Aortic smooth muscle cell (primary cell): ENCODE measurements at places on chromosomes 11 and 22. TPM values are rescaled to one million over a fixed set of nuclear protein-coding genes. Genes with fewer than 3 reads are reported as not detected.

The CYTH4 gene
- total RNA-seq = 0.06 and 0.40 TPM in 2 replicates

The NCAPD3 gene
- 15.5 and 23.5 TPM in 2 replicates for total RNA-seq

The PKP3 gene
- total RNA-seq = 0.81 and 1.3 TPM in 2 replicates

The WEE1 gene
- 24.4 and 28.8 TPM in 2 replicates for total RNA-seq

The TBX1 gene
- total RNA-seq = 0.12 and 0.13 TPM in 2 replicates

The MCAM gene
- total RNA-seq = 33.9 and 60.8 TPM in 2 replicates

The DSCAML1 gene
- not detected in 2 replicates for total RNA-seq

The GLYAT gene
- total RNA-seq = not detected in 2 replicates

The OR51B2 gene
- total RNA-seq = 0.12 TPM in 1 of 2 replicates, not detected in the other

The RASL10A gene
- total RNA-seq = 0.25 TPM in 1 of 2 replicates, not detected in the other

The WDR74 gene
- total RNA-seq = 31.3 and 49.8 TPM in 2 replicates

The KCNJ11 gene
- not detected in 2 replicates for total RNA-seq

The IGSF22 gene
- 0.26 TPM in 1 of 2 replicates, not detected in the other for total RNA-seq

The APOL3 gene
- 34.0 and 35.8 TPM in 2 replicates for total RNA-seq

The TPCN2 gene
- 10.0 and 10.9 TPM in 2 replicates for total RNA-seq

The SAA4 gene
- total RNA-seq = not detected in 2 replicates

The OR5A1 gene
- total RNA-seq = not detected in 2 replicates

The HBG1 gene
- 0.25 TPM in 1 of 2 replicates, not detected in the other for total RNA-seq

The MS4A7 gene
- not detected in 2 replicates for total RNA-seq

The SPTBN2 gene
- 1.2 and 3.2 TPM in 2 replicates for total RNA-seq

The GSTT2 gene
- total RNA-seq = not detected in 2 replicates

The CASP5 gene
- not detected in 2 replicates for total RNA-seq

The CASP1 gene
- total RNA-seq = 33.2 and 34.4 TPM in 2 replicates

The ACCSL gene
- not detected in 2 replicates for total RNA-seq

The NXPE2 gene
- 0.06 and 0.13 TPM in 2 replicates for total RNA-seq

The JAML gene
- not detected in 2 replicates for total RNA-seq

The TMEM86A gene
- total RNA-seq = 0.12 and 0.66 TPM in 2 replicates

The YAP1 gene
- 131 and 139 TPM in 2 replicates for total RNA-seq

The CSNK2A3 gene
- 1.1 and 1.2 TPM in 2 replicates for total RNA-seq

The OR1S1 gene
- total RNA-seq = not detected in 2 replicates

The P4HA3 gene
- total RNA-seq = 3.6 and 10.6 TPM in 2 replicates

The FOLH1 gene
- total RNA-seq = 0.13 and 0.62 TPM in 2 replicates

The CHRDL2 gene
- not detected in 2 replicates for total RNA-seq

The TMEM25 gene
- total RNA-seq = 4.6 and 8.0 TPM in 2 replicates

The HMOX1 gene
- total RNA-seq = 80.9 and 87.3 TPM in 2 replicates

The OR6A2 gene
- total RNA-seq = 0.13 and 0.19 TPM in 2 replicates

The TRIM49 gene
- total RNA-seq = not detected in 2 replicates

The F2 gene
- total RNA-seq = not detected in 2 replicates

The TEX12 gene
- total RNA-seq = 0.12 and 0.13 TPM in 2 replicates

The MRGPRF gene
- total RNA-seq = 25.6 and 33.0 TPM in 2 replicates
